A549 treated with Mapracorat at 1 μM for 4 hours (cell line): ENCODE measurements at places on chromosomes 2 and 18. TPM values are rescaled to one million over a fixed set of nuclear protein-coding genes. Genes with fewer than 3 reads are reported as not detected.

Gene MARS2
- 10.8 to 11.9 TPM (median 11.6 TPM) in 5 replicates for total RNA-seq

Gene TCF7L1
- total RNA-seq, result 7.8 to 10.4 TPM (median 9.9 TPM) in 5 replicates

Gene ARHGEF4
- total RNA-seq, result 7.4 to 10.6 TPM (median 9.8 TPM) in 5 replicates

Gene REG1B
- not detected in 5 replicates for total RNA-seq

Gene ITGA4
- 1.2 to 2.5 TPM (median 1.8 TPM) in 5 replicates for total RNA-seq
